Effector CD8-positive, alpha-beta T cell (primary cell): ENCODE measurements at places on chromosomes 7 and 10.

DNA sequence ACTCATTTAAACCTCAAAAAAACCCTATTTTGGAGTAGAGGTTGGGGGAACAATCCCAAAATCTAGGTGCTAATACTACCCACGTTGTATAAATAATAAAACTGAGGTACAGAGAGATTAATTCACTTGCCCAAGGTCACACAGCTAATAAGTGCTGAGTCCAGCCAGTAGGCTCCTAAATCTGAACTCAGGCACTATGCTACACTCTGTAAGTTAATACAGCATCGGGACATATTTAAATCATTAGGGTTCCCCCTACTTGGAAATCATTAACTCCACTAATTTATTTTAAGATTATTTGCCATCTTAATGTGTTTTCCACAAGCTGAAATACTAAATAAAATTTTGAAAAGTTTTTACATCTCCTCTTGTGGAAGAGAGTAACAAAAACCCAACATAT, 24.2 kb downstream of the PIP4K2A start:
- DNase-seq = no peak

DNA sequence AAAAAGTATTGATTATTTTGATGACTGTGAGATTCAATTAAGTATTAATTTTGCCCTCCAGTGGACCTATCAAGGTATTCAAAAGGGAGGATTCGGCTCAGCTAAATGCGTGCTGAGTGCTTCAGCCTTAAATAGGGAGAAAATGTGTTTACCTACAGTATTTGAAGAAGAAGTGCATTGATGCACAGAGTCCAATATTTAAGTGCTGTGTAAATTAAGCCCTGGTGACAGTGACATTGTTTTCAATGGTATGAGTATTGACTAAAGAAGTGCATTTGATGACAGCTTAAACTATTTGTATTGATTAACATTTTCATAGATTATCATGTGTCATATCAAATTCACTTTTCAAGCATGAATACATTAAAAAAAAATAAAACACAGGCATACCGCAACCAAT, 106.6 kb downstream of the POU6F2 start:
- no peak for DNase-seq

DNA sequence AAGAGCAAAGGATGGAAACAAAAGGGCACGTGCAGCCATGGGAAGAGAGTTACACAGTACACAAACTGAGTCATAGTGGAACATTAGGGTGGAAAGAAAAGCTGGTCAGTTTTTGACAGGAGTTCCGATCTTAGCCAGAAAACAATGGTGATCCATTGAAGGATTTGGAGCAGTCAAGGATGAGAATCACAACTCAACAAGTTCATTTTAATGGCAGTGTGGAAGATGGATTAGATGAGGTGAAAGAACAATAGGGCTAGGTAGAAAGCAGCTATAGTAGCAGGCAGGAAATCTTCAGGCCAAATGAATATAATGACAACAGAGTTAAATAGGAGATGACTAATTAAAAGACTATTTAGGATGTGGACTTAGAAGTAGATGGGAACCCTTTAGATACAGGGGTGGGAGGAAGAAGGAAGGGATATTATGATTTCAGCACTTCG, 136.3 kb downstream of the DOCK4 start:
- DNase-seq = no peak

DNA sequence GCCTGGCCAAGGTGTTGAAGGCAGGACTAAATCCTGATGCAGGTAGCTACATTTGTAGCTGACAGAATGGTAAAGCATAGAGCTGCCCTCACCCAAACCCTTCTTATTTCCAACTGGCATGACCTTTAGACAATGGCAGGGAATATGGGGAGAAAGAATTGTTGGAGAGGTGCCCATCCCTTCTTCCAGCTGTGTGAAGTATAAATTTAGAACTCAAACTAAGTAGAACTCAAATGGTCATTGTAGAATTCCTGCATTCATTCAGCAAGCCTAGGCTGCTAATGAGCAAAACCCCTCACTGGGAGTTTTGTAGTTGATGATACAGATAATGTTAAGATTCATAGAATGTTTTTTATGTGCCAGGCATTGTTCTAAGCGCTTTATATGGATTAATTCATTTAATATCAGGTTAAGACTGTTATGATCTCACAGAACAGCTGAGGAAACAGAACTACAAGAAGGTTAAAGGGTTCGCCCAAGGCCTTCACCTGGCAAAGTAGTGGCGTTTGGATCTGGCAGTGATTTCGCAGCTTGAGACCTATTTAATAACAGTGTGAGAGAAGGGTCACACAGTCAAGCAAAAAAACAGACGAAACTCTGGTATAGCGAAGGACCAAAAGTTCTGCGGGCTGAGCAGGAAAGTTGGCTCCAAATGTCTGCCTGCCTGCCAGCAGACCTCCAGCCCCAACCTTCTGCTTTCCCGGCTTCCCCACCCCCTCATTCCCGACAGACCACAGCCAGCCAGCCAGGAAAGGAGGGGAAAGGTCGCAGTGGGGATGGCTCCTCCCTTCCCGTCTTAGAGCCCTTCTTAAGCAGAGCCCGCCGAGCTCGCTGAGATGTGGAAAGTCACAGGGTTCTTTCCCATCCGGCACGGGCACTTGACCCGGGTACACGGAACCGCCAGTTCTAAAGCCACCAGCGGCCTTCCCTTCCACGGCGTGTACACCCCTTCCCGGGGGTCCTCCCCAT, 1.6 kb upstream of the HILPDA start:
- no peak for DNase-seq

- no peak for DNase-seq
These were observed 478.2 kb upstream of the FOXK1 start for GRCh38 chr7:4203626-4204512.

- DNase-seq = no peak
These were observed 314.8 kb downstream of the DNAJB6 start for GRCh38 chr7:157651366-157652160.

- DNase-seq = no peak
These were observed 6.2 kb downstream of the FAM180A start for GRCh38 chr7:135742371-135742770.

DNA sequence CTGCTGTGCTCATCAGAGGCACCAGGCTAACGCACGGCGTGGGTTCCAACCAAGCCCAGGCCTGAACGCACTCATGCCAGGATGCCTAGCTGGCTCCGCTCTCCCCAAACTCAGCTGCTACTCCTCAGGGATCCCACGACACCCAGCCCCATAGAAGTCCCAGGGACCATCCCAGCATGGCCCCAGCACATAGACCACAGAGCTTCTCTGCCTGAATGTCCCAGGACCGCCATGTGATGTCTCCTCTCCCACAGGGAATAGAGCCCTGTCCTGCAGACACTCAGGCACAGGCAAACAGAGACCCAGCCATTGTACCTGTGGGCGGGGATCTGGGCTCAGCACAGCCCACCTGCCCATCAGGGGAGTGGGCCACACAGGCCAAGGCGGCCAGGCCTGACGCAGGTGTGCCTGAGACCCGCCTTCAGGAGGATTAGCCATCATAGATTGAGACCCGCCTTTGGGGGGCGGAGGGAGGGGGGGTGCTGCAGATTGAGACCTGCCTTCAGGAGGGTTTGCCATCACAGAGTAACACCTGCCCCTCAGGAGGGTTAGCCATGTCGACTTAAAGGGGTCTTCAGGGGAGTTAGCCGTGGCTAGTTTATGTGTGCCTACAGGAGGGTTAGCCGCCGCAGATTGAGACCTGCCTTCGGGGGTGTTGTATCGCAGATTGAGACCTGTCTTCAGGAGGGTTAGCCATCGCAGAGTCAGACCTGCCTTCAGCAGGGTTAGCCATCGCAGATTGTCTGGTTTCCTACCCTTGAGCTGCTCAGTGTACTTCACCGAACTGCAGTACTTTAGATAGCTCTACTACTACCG, 29.0 kb downstream of the RASGEF1A start:
- DNase-seq = no peak

DNA sequence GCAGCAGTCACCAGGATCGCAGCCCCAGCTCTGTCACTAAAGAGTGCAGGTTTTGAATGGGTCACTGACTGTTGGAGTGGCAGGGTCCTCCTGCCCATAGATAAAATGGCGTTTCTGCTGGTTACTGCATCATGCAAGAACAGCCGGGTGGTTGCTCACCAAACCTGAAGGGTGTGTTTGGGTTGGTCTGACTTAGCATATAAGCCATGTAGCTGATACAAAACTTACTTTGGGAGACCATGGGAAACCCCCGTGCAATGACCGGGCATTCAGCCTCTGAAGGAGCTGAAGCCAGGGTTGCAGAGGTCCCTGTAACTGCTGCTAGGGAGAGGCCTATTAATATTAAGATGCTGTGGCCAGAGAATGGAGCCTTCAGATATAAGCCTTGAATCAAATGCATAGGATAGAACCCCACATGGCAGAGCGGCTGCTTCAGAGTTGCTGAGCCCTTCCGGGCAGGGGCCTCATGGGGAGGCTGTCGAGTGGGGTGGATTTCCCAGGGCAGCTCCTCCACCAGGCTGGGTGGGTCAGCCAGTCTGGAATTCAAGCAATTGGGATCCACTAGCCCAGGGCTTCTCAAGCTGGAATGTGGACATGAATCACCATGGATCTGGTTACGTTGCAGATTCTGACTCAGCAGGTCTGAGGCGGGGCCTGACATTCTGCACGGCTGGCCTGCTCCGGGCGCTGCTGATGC, 70.9 kb upstream of the CTBP2 start:
- DNase-seq = no peak

GRCh38 chr7:123193235-123193634, 6.5 kb downstream of the SLC13A1 start:
- DNase-seq = no peak

DNA sequence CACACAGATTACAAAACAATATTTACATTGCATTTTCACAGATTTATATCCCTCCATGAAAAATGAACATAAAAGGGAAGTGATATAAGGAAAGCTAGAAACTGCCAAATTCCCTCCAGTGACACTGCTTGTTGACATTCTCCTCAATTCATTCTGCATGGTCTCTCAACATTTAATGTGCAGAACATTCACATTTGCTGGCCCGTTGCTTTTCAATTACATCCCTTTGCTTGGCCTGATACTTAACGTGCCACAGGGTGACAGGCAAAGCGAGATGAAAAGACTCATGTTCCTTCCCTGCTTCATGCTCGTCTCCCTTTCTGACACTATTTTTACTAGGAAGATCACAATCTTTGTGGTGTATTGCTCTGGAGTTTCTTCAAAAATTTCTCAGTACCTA, 1019.7 kb upstream of the LRRN3 start:
- DNase-seq = no peak

DNA sequence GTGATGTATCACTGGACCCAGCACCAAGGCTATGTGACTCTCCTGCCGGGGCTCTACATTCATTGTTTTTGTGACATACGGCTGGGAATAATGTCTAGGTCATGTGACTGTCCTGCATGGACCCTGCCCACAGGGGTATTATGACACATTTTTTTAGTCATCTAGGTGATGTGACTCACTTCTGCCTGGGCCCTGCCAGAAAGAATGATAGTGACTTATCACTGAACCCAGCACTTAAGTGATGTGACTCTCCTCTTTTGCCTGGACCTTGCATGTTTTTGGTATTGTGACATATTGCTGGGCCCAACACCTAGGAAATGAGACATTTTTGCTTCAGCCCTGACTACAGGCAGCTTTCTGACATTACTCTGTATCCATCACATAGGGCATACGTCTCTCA, 51.1 kb upstream of the ZNF107 start:
- DNase-seq = no peak

DNA sequence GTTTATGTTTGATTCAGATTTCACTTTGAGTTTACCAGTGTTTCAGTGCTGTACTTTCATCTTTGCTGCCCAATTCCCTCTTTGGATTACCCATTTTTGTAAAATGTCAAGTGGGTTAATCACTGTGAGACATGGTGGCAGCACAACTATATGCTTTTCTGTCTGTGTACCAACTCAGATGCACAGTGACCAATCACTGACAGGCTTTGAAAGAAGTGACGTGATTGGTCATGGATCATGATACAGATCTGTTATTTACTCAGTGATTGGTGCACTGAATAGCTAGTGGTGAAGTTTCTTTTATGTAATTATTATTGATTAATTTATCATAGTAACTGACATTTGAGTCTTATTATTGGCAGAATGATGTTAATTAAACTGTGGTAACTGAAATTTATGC, 126.9 kb downstream of the SDK1 start:
- no peak for DNase-seq

DNA sequence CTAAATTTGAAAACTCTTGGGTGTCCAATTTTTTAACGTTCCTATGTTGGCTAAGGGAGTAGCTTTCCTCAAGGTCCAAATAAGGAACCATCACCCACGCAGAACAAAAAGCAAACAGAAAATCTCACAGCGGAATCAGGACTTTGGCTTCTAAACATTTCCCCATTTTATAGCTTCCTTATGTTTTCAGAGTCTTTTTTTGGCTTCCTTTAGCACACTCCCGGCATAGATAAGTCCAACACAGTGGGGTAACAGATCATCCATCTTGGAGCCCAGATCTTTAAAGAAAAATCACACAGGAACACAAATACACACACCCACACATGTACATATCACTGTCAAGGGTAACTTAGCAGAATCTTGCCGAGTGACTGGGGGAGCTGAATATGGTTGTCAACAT, 4.2 kb upstream of the TCF7L2 start:
- no peak for DNase-seq

DNA sequence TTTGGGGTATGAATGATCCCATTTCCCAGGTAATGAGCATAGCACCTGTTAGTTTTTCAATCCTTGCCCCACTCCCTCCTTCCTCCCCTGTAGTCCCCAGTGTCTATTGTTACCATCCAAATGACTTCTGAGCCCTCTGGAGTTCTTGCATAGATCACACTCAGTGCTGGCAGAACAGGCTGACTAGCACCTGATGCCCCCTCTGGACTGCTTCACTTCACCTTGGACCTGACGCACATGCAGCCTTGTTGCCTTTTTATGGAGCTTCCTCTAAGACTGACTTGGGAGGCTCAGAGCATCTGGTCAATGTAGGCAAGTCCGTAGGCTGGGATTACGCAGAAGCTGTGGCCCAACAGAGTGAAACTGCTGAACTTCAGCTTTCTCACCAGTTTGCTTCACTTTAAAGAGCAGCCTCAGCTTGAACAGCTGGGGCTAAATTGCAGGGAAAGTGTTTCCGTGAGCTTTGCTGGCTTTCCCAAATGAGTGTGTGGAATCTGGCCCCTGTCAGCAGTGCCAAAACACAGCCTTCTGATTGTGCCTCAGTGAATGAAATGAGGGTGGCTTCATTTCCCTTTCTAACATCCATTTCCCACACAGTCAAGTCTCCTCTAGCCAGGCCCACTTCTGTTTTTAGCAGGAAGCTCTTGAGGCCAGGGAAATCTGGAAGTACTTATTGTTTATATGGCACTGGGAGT, 48.5 kb downstream of the NXPH1 start:
- DNase-seq = no peak

DNA sequence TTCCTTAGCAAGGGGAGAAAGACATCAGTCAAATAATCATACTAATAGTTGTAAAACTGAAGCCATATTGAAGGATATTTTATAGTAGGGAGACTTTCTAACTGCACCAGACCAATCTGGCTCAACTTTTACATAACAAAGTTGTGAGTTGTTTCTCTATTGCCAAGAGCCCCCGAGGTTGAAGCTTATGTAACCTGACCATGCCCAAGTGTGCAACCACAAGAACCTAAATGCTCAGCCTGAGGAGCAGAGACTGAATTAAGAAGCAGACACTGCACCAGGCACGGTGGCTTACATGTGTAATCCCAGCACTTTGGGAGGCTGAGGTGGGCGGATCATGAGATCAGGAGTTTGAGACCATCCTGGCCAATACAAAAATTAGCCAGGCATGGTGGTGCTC, 77.3 kb upstream of the ARMC3 start:
- DNase-seq = no peak

- no peak for DNase-seq
These were observed 663.5 kb downstream of the SORCS1 start for GRCh38 chr10:106500925-106501525.

- DNase-seq = no peak
These were observed 38.9 kb upstream of the BMS1 start for GRCh38 chr10:42743697-42744096.

GRCh38 chr7:128192497-128193142, 48.5 kb upstream of the LEP start:
- DNase-seq = no peak
